ENCODE measurements at places on chromosomes 6 and 20. TPM values are rescaled to one million over a fixed set of nuclear protein-coding genes. Genes with fewer than 3 reads are reported as not detected.

GRCh38 chr20:17287503-17287902, 60.7 kb downstream of the PCSK2 start:
- peaks cover 20% of the 10 kb centered on the region for H3K27me3 ChIP-seq
- H3K4me1 ChIP-seq = no peaks in the 10 kb centered on the region
- no peak overlapping the region for H3K4me3 ChIP-seq
- no peak overlapping the region for H3K27ac ChIP-seq

Gene RAB44
- total RNA-seq = not detected

GRCh38 chr6:164010441-164011103, 596.1 kb downstream of the QKI start:
- peaks cover 6% of the 10 kb centered on the region for H3K4me1 ChIP-seq
- no peak overlapping the region for H3K27ac ChIP-seq
- no peak overlapping the region for H3K4me3 ChIP-seq
- H3K36me3 ChIP-seq = no peaks in the 10 kb centered on the region
- DNase-seq = no peak

- DNase-seq = no peak
- H3K27me3 ChIP-seq = peaks cover 5% of the 10 kb centered on the region
- H3K4me1 ChIP-seq = peaks cover 6% of the 10 kb centered on the region
- H3K36me3 ChIP-seq = no peaks in the 10 kb centered on the region
- H3K4me3 ChIP-seq = no peak overlapping the region
- H3K27ac ChIP-seq = no peak overlapping the region
Measured at GRCh38 chr6:6283746-6284145, 36.7 kb downstream of the F13A1 start.

DNA sequence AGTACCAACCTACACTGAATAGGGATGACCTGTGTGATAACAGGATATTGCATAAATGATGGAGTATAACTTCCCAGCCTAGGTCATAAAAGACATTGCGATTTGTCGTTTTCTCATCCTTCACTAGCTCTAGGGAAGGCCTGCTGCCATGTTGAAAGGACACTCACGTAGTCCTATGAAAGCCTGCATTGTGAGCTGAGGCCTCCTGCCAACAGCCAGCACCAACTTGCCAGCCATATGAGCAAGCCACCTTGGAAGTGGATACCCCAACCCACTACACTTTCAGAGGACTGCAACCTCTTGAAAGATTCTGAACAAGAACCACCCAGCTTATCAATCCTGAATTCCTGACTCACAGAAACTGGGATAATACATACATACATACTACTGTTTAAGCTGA, 3.5 kb upstream of the PANK2 start:
- H3K36me3 ChIP-seq = no peaks in the 10 kb centered on the region
- H3K4me3 ChIP-seq = no peak overlapping the region
- no peaks in the 10 kb centered on the region for H3K27me3 ChIP-seq
- H3K4me1 ChIP-seq = peaks cover 17% of the 10 kb centered on the region
- no peak overlapping the region for H3K27ac ChIP-seq

Gene PRL
- total RNA-seq = not detected

Measured in chondrocyte (in vitro differentiated cells).